ENCODE measurements at places on chromosomes 6 and 20.

GRCh38 chr6:11043961-11044711, at the start of gene ELOVL2:
Gene ELOVL2 (minus strand): TSS chr6:11044305. CDS start chr6:11044230, 75 bp downstream.
- no peak for DNase-seq

DNA sequence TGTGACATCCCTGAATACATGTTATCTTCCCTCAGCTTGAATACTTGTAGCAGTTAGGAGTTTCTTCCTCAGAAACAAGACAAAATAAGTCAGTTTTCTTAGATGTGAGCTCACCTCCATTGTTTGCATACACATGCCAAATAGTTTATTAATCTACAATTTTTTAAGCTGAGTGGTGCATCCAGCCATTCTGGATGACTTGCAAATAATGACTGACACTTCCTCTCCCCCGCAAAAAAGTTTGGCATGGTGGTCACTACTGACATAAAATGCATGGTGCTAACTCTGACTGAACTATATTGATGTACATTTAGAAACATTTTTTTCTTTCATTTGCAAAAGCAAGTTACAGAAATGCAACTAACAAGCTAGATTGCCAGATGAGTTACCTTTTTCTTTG, 55.5 kb downstream of the CYB5R4 start:
- no peak for DNase-seq

DNA sequence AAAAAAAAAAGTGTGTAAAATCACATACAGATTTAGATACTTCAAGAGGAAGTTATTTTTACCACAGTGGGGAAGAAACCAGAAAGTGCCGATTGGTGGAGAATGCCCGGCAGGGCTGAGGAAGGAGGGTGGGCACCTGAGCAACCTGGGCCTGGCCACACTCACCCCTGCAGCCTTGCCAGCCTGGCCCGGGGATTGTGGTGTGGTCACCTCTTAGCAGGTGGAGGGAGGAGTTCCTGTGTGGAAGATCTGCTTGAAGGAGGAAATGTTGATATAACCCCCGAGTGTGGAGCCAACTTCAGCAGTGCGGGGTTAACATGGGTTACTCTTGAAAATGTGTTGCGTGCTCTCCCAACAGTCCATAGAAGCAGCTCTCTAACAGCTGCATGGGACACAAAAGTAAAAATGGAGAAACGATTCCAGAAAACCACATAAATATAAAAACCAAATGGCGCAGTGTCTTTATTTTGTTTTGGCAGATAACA, 14.7 kb downstream of the UST start:
- DNase-seq = no peak

DNA sequence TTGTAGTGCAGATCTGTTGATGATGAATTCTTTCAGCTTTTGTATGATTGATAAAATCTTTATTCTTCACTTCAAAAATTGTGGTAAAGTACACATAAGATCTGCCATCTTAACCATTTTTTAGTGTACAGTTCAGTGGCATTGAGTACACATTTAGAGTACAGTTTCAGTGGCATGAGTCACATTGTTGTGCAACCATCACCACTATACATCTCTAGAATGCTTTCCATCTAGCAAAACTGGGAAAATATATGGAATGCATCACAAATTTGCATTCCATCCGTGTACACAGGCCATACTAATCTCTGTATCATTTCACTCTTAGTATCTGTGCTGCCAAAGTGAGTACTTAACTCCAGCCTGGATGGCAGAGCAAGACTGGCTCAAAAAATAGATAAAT, 28.7 kb downstream of the SIRPD start:
- DNase-seq = no peak

- no peak for DNase-seq
These were observed 84.2 kb downstream of the TRERF1 start for GRCh38 chr6:42367353-42368011.

- DNase-seq = no peak
These were observed 763 bp downstream of the BHLHE23 start for GRCh38 chr20:63005862-63006539.

DNA sequence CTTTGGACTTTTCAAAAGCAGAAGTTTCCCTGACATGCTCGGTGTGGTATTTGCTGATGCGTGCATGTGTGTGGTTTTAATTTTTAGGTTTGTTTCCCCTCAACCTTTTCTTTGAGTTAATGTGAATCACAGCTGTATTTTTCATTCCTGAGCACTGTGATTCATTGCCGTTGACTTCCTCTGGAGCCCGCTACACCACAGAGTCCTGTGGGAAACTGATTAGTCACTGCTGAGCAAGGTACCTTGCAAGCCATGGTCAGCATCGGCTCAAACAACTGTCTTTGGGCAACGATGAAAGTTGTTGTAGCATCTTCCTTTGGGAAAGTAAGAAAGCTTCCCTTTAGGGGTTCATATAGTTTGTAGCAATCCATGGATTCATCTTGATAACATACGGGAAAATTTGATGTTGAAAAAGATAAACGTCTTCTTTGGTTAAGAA, 57.5 kb downstream of the RIN2 start:
- no peak for DNase-seq

GRCh38 chr6:77337392-77337791, 125.9 kb downstream of the HTR1B start:
- no peak for DNase-seq

DNA sequence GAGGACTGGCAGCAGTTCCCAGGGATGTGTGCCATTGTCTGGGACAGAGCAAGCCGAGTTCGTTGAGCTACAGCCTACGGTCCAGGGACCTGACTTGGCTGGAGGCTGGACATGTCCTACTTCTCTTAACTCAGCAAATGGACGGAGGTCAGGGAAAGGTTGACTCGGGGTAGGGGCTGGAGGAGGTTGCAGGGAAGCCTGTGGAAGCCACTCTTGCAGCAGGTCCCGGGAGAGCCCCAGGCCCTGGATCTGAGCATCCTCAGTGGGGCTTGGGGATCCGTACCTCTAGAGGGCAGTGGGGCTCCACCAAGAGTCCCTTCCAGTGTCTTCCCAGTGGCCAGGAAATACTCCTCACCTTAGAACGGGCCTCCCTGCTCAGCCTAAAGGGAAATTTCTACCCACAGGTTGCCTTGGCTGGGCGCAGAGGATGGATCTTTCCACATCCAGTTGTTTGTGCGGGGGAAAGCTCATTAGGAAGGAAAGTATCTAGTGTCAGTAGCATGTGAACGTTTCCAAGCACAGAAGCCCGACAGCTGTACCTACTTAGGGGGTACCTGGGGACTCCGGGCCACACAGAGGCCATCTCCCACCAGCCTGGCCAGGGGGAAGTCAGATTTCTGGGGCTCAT, 170.2 kb downstream of the NFATC2 start:
- peak; percentile 21 for DNase-seq

GRCh38 chr6:3624250-3625136, 127.0 kb downstream of the PXDC1 start:
- no peak for DNase-seq

DNA sequence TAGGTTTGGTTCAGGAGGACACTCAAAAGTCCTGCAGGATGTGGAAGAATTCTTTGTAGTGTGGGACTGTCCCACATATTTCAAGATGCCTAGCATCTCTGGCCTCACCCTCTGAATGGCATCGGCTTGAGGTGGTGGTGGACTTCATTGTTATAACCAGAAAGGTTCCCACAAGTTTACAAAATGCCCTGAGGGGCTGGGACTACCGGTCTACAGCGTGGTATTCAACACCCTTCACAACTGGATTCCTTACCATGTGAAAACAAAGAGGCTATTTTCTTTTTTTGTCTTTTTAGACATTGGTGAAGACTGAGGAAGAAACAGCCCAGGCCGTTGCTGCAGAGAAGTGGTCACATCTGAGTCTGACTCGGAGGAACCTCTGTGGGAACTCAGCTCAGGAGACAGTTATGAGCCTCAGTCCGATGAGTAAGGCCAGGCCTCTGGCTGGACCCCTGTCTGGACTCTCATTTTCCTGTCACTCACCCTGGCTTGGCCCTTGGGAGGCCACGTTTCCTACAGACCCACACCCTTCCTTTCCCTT, 15.2 kb downstream of the PGBD1 start:
- no peak for DNase-seq

DNA sequence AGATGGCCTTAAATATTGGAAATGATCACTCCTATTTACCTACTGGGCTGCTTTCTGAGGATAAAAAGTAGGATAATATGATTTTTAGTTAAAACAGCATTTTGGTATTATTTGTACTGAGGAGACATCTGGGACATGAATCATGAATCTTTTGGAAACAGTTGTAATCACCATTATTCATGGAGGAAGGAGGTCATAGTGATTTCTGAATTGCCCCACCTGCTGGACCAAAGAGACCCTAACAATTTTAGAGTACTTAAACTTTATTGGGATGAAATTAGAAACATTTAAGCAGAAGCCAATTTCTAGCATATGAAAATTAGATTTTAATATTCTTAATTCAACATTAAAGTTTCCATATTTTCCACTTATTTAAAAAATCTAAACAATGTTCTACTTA, 108.4 kb upstream of the SIM1 start:
- no peak for DNase-seq

DNA sequence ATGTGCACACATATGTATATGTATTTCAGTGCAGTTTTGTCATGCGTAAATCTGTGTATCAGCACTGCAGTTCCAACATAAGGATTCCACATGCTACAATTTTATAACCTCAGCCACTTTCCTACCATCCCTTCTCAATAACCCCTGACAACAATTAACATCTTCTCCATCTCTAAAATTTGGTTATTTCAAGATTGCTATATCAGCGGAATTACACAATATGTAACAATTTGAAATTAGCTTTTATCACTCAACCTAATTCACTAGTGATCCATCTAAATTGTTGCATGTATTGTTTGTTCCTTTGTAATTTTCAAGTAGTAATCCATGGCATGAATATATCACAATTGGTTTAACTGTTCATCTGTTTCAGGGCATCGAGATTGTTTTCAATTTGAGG, 511.3 kb downstream of the HAO1 start:
- no peak for DNase-seq

GRCh38 chr6:116229287-116229913, 24.5 kb downstream of the TSPYL4 start:
- no peak for DNase-seq

DNA sequence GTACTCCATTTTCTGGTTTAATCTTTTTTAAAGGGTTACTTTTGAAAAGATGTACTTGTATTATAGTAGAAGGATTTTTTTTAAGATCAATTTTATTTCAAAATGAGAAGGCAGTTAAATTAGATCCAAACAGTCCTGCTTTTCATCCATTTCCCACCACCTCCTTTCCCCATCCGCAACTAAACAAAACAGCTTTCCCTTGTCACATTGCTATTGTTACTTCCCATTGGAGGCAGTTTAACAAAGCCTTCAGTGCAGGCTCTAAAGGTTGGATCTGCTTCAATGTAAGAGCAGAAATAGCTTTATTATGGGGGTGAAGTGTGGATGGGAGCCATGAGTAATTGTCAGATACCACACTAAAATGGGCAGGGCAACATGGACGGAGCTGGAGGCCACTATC, 65.7 kb downstream of the LRRC1 start:
- DNase-seq = no peak

DNA sequence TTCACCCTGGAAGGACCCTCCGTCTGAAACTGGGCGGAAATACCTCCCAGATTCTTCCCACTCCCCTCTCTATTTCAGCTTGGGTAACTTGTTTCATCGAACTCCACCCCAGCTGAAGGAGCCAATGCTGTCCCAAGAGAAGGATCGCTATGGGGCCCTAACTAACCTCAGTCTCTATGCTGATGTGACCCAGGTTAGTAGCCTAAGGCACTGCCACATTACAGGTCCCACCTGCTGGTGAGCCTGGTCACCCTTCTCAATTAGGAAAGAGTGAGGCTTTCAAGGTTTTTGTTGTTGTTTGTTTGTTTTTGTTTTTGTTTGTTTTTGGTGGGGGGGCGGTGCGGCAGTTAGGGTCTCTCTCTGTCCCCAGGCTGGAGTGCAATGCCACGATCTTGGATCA, 168.4 kb downstream of the OR2B2 start:
- no peak for DNase-seq

GRCh38 chr20:9903048-9903655, 64.3 kb upstream of the PAK5 start:
- DNase-seq = no peak

GRCh38 chr20:20289331-20289730, 78.6 kb upstream of the INSM1 start:
- no peak for DNase-seq

DNA sequence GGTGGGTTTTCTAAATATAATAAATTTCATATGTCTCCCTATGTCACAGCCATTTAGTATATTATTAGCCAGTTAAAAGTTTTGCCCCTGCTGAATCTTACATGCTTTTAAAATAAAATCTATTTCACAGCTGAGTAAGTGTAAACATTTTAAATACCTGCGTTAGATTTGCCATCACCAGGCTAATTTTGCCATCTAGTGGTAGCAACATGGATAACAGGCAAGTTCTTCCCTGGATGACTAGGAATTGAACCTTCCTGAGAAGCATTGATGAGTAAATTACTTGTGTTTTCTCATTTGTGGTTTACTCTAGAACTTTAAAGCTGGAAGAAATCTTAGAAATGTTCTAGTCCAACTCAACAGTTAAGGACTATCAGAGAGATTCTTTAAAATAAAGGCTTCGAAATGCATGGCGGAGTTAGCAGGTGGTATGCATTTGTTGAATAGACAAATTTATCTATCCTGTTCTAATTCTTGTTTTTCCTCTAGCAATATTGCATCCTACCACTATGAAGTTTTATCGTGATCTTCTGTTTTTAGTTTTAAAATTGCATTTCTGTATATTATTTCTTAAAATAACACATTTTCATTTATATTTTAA, 2.6 kb downstream of the PRSS35 start:
- no peak for DNase-seq

GRCh38 chr6:162173466-162173865, 554.1 kb downstream of the PRKN start:
- DNase-seq = no peak

All from stimulated activated CD4-positive, alpha-beta T cell treated with anti-CD3 and anti-CD28 coated beads, TNF-alpha, amount 100 ng/mL, for 1 hour (primary cell).